ENCODE measurements at places on chromosomes 4 and X.
A peak's percentile ranks its signal among the peaks of the same experiment; 100 is the strongest.

GRCh38 chrX:24301806-24302205, 12.1 kb downstream of the SUPT20HL2 start:
- no peaks in the 10 kb centered on the region for H3K36me3 ChIP-seq
- no peak for DNase-seq
- no peaks in the 10 kb centered on the region for H3K27me3 ChIP-seq
- no peak overlapping the region for H3K27ac ChIP-seq

DNA sequence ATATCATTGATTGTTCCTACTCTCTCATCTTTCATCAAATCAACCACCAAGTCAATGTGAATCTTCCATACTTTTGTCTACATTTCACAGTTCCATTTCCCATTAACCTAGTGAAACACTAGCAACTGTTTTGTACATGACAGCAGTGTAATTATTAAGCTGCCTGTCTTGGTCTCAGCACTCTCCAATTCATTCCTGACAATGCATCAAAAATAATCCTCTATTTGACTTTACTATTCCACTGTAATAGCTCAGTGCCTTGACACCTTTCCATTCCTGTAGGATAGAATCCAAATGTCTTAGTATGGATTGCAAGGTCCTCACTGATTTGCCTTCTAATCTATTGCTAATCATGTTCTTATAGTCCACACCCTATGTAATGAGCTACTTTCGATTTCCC, 2405.8 kb downstream of the PCDH7 start:
- H3K4me1 ChIP-seq = no peaks in the 10 kb centered on the region
- no peaks in the 10 kb centered on the region for H3K27me3 ChIP-seq
- no peaks in the 10 kb centered on the region for H3K36me3 ChIP-seq
- H3K4me3 ChIP-seq = no peak overlapping the region
- no peak overlapping the region for H3K27ac ChIP-seq
- no peak for DNase-seq

DNA sequence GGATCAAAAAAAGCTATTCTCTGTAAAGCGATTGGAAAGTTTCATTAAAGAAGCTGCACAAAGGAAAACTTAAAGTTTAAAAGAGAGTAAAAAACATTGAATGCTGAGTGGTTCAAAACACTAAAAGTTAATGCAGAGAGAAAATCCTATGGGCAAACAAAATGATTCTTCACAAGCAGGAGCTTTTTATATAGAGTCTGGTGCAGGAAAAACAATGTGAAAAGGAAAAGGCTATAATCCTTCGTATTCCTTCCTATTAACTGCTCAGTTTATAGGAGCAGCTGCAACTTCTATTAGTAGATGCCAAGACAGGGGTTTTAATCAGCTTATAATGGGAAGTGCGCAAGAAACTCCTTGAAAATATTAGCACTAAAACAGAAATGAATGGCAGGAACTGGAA, 100.7 kb downstream of the PDGFC start:
- H3K27ac ChIP-seq = no peak overlapping the region
- no peaks in the 10 kb centered on the region for H3K27me3 ChIP-seq
- no peak overlapping the region for H3K4me3 ChIP-seq
- no peaks in the 10 kb centered on the region for H3K4me1 ChIP-seq
- DNase-seq = no peak

GRCh38 chr4:25172961-25173915, 13.0 kb upstream of the SEPSECS start:
- no peak overlapping the region for H3K4me3 ChIP-seq
- no peaks in the 10 kb centered on the region for H3K27me3 ChIP-seq
- DNase-seq = no peak
- H3K27ac ChIP-seq = peak overlapping the region; percentile 62
- H3K4me1 ChIP-seq = no peaks in the 10 kb centered on the region
- no peaks in the 10 kb centered on the region for H3K36me3 ChIP-seq

- H3K27me3 ChIP-seq = no peaks in the 10 kb centered on the region
- no peaks in the 10 kb centered on the region for H3K4me1 ChIP-seq
- no peak for DNase-seq
- no peaks in the 10 kb centered on the region for H3K36me3 ChIP-seq
- H3K27ac ChIP-seq = no peak overlapping the region
Observed at GRCh38 chr4:80312124-80312523, 23.4 kb upstream of the CFAP299 start.

DNA sequence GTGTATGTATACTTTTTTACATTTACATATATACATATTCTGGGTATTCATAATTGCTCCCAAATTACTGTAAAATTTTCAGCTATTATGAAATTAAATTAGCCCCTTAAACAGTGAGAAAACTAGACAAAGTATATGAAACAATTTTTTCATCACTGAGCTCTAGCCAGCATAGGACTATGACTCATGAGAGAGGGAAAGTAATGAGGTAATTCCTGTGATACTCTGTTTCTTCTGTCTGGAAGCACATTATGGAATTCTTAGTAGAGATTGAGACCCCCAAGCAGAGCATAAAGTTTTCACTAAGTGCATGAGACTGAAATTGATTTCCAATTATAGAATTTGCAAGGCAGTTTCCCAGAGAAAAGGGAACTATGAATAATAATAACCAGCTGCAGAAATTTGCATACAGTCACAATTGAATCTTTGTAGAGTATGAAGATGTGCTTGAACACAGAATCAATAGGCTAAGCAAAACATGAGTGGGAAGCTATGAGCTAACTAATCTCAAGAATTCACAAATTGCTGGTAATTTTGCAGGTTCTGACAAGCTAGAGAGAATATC, 779.3 kb downstream of the ARAP2 start:
- no peak for DNase-seq
- no peak overlapping the region for H3K4me3 ChIP-seq
- no peaks in the 10 kb centered on the region for H3K27me3 ChIP-seq
- no peak overlapping the region for H3K27ac ChIP-seq
- H3K36me3 ChIP-seq = no peaks in the 10 kb centered on the region
- H3K4me1 ChIP-seq = no peaks in the 10 kb centered on the region

DNA sequence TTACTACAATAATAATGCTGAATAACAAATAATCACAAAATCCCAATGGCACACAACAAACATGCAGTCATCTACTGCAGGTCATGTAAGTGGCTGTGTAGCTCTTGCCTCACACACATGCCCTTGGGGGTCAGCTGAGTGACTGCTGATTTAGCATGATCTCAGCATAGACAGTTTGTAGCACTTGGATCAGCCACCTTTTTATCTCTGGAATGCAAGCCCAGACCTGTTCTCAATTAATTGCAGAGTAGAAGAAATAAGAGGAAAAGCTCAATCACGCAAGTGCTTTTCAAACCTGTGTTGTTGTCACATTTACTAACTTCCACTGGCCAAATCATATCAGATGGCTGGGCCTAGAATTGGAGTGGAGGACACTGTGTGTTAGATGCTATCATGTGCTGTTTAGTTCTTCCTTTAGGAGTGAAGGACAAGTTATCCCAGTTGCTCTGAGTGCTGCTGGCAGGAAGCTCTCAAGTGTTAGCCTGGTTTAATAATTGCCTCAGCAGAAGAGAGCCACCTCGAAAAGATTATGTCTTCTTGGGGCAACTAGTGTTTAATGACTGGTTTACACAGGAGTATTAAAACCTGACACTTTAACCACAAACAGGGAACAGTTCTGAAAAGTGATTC, 128.3 kb upstream of the EPHA5 start:
- no peak overlapping the region for H3K4me3 ChIP-seq
- no peak for DNase-seq
- H3K27me3 ChIP-seq = no peaks in the 10 kb centered on the region
- H3K4me1 ChIP-seq = no peaks in the 10 kb centered on the region
- H3K36me3 ChIP-seq = no peaks in the 10 kb centered on the region
- H3K27ac ChIP-seq = no peak overlapping the region

GRCh38 chr4:73603854-73604584, 16.2 kb downstream of the RASSF6 start:
- peaks cover 8% of the 10 kb centered on the region for H3K4me1 ChIP-seq
- no peaks in the 10 kb centered on the region for H3K27me3 ChIP-seq
- no peaks in the 10 kb centered on the region for H3K36me3 ChIP-seq
- peak overlapping the region; percentile 46 for H3K27ac ChIP-seq
- no peak overlapping the region for H3K4me3 ChIP-seq
- no peak for DNase-seq
